ENCODE measurements at places on chromosomes 4 and X.

GRCh38 chr4:93788712-93789111 is 39.8 kb upstream of the ATOH1 start:
- DNase-seq: no peak

GRCh38 chr4:172826861-172827260 is 341.8 kb upstream of the GALNT7 start:
- no peak for DNase-seq

DNA sequence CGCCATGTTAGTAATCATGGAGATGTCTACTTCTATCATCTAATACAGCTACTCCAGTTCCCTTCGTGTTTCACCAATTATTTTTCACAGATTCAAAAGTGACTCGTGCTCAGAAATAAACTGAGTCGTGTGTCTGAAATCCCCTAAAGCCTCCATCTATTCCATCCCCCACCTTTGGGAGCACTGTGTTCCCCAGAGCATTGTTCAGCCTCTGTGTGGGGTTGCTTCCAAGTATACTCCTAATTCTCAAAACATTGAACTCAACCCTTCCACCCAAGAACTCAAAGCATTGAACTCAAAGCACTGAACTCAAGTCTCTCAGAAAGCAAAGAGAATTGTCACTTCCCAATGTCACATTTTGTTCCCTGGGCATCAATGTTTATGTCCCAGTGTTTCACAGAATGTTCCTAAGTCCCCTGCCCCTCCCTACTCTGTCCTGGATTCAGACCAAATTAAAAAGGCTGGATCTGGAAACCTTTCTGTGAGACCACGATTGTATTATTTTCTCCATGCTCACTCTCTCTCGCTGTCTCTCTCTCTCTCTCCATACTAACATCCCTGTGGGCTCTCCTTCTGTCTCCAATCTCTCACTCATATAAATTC is 138.5 kb upstream of the QRFPR start:
- DNase-seq: no peak

GRCh38 chrX:24017674-24018073 is 9.3 kb downstream of the KLHL15 start:
- DNase-seq: no peak

- no peak for DNase-seq
Measured at GRCh38 chrX:17601441-17602200, 135.7 kb upstream of the SCML1 start.

DNA sequence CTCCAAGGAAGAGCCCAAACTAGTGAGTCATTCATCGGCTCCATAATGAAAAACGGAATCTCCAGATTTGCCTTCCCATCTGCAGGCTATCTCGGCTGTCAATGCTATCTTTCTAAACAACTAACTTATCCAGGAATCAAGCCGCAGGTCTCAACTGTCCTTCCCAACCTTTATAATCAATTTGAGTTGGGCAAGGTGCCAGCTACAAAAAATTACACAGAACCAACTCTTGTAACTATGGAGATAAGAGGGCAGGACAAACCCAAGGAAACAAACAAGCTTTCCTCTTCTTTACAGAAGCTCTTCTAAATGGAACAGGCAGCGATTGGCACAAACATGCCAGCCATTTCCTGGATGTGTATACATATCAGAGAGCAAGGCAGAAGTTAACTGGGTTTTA is 61.2 kb upstream of the RAI2 start:
- DNase-seq: no peak

- no peak for DNase-seq
Measured at GRCh38 chr4:62544428-62544827, 1344.3 kb downstream of the ADGRL3 start.

- DNase-seq: no peak
Measured at GRCh38 chrX:151363316-151363715, 33.7 kb upstream of the VMA21 start.

DNA sequence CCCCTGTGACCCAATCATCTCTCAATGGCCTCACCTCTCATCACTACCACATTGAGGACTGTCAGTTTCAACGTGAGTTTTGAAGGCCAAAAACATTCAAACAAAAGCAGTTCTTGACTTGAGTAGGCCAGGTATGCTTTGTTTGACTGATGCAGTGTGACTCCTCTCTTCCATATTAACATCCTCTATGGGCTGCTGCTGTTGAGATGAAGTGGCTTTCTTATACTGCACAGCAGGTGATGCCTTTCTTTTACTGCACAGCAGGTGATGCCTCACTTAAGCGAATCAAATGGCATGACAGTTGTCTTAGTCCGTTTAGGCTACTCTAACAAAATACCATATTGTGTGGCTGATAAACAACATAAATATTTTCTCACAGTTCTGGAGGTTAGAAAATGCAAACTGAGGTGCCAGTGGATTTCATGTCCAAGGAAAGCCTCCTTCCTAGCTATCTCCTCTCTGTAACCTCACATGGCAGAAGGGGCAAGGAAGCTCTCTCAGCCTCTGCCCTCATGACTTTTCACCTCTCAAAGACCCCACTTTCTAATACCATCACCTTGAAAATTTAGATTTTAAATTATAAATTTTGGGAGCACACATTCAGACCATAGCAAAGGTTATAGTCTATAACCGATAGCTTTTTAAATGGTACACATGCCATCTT is 2267.9 kb upstream of the AGA start:
- DNase-seq: no peak

- no peak for DNase-seq
Measured at GRCh38 chr4:109912706-109913595, at the start of gene EGF. TSS of gene EGF (plus strand) at chr4:109912883. CDS start at chr4:109913336, 453 bp downstream.

DNA sequence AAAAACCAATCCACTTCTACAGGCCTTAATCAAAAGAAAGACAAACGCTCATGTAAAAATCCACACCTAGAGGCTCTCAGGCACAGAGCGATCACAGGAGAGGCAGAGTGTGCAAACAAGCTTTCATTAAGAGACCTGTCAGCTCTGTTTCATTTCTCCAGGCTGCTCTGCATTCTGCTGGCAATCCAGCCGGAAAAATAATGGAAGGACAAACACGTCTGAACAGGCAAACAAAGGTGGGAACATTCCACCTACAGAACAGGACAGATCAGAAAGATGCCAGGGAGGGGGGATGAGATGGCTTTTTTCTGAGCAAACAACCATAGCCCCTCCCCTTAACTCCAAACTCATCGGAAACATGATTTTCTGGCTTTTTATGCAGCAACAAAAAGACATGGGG is 9.7 kb downstream of the SOD3 start:
- DNase-seq: no peak

DNA sequence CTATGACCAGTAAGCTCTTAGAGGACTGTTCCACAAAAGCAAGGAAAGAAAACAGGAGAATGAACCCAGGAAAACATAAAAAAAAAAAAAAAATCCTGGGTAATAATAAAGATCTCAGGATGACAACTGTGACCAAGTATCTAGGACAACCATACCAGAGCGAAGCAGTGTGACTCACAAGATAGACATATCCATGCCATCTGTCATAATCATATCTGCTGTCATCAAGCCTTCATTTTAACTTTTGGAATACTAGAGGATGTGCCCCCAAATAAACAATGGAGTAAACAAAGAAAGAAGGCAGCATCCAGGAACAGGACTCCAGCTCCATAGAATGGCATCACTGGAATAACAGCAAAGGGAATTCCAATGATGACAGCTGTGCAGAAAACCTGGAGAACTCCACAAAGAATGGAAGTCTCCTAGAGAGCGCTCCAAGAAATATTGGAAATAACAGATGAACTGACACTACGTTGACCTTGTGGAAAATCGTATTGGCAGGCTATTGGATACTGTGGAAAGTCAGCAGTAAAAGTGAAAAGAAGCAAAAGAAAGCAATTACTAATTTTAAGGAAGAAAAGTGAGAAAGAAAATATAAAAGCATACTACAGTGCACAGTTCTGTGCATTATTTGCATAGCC is 35.3 kb downstream of the HPGDS start:
- no peak for DNase-seq

GRCh38 chr4:6957994-6958393 is 48.4 kb downstream of the TBC1D14 start:
- no peak for DNase-seq

DNA sequence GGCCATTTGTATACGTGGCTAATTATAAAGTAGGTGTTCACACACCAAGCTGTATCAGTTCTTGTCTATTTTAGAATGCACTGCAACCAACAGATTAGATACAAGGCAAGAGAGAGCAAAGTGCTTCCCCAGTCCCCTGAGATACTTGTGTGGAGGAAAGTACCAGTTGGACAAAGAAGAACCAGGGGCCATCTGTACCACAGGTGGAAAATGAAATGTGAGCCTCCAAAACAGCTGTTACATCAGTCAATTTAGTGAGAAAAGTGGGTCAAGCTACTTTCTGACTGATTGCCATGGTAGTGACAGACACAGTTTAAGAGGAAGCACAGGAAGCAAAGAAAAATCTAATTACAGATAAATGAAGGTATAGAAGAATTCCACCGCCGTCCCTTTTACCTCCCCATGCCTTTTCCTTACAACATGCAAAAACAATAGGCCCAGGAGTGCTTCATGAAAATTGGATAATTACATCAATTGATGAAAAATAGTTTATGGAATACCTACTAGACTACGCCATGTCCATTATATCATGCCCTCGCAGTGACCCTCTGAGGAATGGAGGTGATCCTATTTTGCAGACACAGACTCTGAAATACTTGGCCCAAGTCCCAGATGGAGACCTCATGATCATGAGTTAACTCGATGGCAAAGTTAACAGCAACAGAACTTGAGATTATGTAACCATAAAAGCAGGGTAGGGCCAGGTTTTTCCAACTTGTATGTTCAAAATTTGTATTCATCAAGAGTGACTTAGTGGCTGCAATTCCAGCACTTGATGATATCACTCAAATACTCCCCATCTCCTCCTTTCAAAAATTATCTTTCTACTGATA is 15.8 kb downstream of the SMPX start:
- DNase-seq: no peak

DNA sequence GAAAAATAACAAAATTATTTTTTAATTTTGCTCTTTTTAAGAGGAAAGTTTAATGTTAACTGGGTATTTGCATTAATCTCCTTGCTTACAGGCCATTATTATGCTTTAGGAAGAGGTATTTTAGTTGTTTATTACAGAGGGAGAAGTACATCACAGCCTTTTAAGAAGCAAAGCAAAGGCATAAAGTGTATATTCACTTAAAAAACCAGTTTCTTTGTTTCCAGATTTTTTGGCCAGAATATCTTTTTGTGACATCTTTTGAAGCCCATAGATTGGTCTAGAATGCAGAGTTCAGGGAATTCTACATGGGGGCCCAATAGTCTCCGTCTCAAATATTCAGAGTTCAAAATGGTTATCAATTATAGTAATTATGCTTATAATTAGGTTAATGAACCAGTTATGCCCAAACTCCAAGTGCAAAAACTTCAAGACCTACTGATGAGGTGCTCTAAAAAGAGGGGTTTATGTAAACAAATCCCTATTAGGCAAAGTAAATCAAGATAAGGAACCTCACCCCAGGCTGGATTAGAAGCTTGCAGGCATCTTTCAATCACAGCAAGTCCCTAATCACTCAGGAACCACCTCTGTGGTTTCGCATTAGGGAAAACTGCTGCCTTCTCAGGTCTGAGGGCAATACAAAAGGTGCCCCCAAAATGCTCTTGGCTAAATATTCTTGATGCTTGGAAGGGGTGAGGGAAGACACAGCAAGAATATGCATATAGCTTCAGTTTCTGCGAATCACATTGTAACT is 1.4 kb downstream of the CXXC4 start:
- no peak for DNase-seq

- no peak for DNase-seq
Measured at GRCh38 chr4:60934566-60935295, 265.4 kb upstream of the ADGRL3 start.

GRCh38 chrX:118978451-118978850 is 4.0 kb downstream of the LONRF3 start:
- DNase-seq: no peak

DNA sequence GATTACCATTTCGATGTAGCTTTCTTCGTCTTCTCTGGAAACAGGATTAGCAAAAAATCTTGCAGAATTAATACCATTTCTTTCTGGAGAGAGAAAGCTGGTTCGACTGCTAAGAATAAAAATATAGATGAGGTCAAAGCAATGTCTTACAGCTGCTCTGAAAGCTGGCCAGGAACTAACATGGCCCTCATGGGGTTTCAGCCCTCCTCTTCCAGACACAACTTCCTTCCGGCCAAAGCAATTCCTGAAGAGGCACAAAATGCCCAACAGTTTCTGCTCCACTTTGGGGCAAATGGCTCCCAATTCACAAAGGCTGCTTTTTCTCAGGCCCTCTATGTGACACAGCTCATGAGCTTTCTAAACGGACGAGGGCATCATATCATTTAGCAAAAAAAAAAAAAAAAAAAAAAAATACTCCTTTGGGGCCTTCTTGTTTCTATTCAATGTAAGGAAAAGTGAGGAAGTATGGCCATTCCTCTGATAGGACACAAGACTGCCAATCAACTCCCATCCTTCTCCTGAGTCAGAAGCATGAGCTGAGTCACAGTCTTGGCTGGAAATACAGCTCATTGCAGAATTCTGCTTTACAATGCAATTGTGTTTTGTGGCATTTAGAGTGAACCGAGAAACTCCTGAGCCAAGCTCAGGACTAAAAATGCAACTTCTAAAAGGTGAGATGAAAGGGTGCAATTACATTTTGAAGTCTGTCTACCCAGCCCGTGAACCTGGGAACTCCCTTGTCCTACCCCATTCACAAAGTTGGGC is 42.7 kb upstream of the CTAG2 start:
- no peak for DNase-seq

GRCh38 chr4:8221985-8222384 is 22.9 kb downstream of the SH3TC1 start:
- no peak for DNase-seq

- no peak for DNase-seq
Measured at GRCh38 chr4:174222266-174222872, 61.1 kb downstream of the FBXO8 start.

- DNase-seq: peak; percentile 37
Measured at GRCh38 chrX:47637546-47638195, 7.9 kb upstream of the CFP start.

DNA sequence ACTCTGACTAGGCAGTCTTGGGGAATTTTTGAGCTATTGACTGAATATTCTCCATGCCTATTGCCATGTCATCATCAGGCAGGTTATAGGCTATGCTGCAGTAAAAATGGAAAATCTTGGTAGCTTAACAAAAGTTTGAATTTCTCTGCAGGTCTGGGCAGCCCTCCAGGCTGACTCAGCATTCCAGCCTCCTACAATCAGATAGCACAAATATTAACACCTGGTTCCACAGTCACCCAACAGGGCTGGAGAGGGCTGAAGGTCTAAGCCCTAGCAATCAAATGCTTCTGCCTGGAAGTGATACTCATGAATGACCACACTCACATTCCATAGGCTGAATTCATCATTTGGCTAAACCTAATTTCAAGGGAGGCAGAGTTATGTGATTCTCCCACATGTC is 9.6 kb upstream of the PPP3CA start:
- no peak for DNase-seq

DNA sequence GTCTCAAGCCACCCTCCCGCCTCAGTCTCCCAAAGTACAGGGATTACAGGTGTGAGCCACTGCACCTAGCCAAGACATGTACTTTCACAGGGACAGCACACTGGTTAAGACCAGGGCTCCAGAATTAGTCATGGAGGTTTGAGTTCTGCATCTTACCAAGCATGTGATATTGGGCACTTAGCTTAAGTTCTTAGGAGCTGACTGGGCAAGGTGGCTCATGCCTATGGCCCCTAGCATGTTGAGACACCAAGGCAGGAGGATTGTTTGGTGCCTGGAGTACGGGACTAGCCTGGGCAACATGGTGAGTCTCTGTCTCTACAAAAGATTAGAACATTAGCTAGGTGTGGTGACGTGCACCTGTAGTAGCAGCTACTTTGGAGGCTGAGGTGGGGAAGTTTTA is 2.6 kb upstream of the TMEM192 start:
- no peak for DNase-seq

GRCh38 chrX:747176-747575 is 116.6 kb downstream of the SHOX start:
- DNase-seq: no peak
